ENCODE measurements at places on chromosomes 4 and X.

- no peak for DNase-seq
Measured at GRCh38 chr4:184805462-184806228, 20.1 kb downstream of the ACSL1 start.

DNA sequence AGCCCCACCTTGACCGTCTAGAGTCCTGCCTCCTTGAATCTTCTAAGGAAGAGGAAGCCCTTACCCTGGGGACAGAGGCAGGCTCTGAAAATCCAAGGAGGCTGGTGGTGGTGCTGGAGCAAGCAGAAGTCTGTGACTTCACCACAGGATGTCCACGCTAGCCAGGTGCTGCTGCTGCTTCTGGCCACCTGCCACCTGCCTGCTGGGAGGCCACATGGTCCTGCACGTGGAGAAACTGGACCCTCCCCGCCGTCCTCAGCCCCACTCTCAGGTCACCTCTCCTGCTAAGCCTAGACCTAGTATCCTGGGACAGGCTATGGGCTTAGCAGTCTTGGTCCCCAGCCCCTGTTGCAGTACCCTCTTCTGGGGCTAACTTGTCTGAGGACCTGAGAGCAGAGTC lies 15.8 kb downstream of the TMEM31 start:
- DNase-seq = no peak

DNA sequence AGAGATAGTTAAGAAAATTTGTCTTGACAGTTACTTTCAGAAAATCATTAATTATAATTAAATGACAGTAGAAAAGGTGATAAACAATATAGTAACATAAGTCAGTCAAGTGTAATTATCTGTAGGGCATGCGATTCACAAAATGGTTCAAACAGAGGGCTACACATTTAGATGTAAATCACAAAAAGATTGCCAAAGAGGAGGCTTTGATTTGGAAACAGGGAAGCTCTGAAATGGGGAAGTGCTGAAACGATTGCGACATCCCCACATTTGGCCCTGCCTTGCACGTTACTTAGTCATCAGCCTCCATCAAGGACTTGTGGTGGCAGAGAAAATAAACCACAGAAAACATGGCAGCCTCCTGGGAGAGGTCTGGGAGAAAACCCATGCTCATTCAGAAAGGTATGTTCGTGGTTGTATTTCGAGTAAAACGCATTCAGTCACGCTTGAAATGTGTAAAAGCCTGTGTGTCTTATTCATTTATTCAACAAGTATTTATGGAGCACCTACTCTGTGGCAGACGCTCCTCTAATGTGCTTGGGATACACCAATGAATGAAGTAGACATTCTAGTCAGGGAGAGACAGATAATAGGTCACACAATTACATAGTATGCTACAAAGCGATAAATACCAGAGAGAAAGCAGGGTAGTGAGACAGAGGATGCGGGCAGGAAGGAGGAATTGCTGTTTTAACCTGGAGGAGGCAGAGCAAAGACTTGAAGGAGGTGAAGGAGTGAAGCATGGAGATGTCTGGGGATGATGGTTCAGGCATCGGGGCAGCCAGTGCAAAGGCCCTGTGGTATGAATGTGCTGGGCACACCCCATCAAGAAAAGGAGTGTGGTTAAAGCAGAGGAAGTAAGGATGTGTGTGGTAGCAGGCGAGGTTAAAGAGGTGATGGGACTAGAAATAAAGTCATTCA lies 7.8 kb downstream of the RBM47 start:
- DNase-seq = no peak

DNA sequence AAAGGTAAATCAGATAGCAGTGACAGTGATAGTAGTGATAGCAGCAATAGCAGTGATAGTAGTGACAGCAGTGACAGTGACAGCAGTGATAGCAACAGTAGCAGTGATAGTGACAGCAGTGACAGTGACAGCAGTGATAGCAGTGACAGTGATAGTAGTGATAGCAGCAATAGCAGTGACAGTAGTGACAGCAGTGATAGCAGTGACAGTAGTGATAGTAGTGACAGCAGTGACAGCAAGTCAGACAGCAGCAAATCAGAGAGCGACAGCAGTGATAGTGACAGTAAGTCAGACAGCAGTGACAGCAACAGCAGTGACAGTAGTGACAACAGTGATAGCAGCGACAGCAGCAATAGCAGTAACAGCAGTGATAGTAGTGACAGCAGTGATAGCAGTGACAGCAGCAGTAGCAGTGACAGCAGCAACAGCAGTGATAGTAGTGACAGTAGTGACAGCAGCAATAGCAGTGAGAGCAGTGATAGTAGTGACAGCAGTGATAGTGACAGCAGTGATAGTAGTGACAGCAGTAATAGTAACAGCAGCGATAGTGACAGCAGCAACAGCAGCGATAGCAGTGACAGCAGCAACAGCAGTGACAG lies 6.1 kb downstream of the DSPP start:
- no peak for DNase-seq

DNA sequence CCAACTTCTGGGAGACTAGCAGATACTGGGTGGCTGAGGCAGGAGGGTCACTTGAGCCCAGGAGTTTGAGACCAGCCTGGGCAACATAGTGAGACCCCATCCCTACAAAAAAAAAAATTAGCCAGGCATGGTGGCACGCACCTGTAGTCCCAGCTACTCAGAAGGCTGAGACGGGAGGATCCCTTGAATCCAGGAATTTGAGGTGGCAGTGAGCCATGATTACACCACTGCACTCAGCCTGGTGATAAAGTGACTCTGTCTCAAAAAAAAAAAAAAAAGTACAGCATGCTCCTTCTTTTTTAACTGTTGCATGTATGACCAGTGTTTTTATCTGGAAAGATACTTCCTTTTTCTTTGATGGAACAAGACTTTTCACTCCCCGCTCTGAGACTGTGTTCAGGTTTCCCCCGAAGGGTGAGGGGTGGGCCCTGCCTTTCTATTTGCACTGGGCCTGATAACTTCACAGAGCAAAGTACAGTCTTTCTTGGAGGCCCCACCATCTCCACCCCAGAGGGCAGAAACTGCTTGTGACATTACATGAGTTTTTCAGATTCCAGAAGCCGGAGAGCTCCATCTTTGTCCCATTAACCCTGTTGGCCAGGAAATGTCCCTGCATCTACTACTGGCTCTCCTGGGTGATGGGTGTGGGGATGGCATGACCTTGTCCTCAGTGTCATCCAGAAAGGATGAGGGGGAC lies 35.2 kb downstream of the NYX start:
- no peak for DNase-seq

DNA sequence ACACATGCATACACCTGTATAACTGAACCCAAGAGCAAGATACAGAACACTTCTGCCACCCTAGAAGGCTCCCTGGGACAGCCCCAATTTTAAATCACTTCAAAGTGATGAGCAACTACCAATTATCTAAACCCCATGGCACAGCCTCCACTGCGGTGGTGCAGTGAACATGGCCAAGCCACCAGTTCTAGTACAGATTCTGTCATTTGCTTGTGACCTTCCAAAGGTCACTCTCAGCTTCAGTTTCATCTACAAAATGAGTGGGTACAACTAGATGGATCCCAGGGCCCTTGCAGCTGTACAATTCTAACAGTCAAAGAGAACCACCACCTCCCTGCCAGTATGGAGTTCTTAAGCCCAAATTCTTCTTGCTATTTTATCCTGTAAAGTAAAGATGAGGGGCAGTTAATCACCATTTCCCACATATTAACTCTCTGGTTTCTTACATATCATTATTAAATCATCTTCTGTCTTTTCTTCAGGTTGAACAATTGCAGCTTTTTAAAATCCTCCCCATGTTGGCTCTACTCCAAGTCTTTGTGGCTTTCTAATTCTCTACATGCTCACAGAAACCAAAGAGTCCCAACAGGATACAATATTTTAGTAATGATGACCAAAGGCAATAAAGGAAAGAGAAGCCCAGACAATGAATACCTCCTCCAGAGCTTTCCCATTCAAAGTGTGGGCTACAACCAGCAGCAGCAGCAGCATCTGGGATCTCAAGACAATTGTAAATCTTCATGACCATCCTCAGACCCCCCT lies 39.0 kb upstream of the GPM6B start:
- no peak for DNase-seq

- peak; percentile 3 for DNase-seq
Measured at GRCh38 chrX:40646489-40647306, 663 bp downstream of the CXorf38 start.

DNA sequence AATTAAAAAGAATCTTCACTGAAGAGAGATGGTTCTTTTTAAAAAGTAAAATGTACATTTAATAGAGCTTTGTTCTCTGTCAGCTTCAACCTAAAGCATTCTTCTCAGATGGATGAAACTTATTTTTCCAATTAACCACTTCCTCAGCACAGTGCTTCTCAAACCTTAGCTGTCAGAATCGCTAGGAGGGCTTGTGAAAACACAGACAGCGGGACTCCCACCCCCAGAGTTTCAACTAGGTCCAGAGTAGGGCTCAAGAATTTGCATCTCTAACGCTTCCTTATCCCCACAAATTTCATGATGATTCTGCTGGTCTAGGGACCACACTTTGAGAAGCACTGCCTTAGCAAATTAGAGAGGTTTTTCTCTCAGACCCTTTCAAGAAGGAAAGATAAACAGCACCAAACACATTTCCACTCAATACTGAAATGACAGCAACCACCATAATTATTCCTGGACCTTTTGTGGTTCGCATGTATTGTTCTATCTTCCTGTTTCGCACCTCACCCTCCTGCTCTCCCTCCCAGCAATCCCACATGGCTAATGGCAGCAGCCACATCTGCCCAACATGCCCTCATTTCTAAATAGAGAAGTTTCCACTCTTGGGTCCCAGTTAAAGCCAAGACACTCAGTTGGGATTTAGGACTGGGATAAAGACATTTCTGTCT lies 73.2 kb downstream of the ZNF827 start:
- no peak for DNase-seq

GRCh38 chr4:114519368-114519767 lies 79.2 kb upstream of the UGT8 start:
- no peak for DNase-seq

GRCh38 chr4:52010986-52011385 lies 9.2 kb downstream of the LRRC66 start:
- no peak for DNase-seq

DNA sequence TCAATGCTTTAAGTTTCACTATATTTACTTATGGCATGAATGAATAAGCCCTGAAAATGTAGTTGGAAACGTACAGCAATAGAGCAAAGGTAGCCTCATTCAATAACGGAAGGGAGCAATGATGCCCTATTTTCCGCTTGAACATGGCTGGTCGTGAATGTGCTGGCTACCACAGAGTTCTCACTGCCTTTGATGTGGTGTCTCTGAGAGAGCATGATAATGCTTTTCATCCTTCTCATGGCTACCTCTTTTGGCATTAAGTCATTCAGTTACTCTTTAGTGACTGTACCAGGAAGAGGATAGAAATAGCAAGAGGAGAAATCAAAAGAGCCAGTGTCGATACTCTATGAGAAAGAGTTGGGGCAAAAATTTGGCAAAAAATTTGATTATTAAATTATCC lies 308.0 kb downstream of the PPP3CA start:
- DNase-seq = no peak

DNA sequence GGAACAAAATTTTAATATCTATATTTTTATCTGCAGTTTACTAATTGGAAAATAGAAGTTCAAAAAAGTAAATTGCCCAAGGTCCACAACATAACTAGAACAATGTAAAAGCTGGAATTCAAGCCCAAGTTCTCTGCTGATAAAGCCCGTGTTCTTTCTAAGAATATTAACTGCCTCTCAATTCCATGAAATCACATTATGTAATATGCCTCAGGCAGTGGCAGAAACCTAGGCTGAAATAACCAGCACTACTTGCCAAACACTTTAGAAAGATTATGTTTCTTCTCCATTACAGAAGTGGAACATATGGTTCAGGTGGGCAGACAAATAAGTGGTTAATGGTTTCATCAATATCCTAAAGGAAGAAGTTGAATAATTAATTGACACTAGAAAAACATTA lies 56.7 kb upstream of the ADGRL3 start:
- DNase-seq = no peak

- DNase-seq = no peak
Measured at GRCh38 chrX:44025555-44025954, 52.4 kb upstream of the NDP start.

- DNase-seq = no peak
Measured at GRCh38 chr4:144627663-144628076, 18.3 kb upstream of the HHIP start.

GRCh38 chrX:47133493-47133892 lies 11.0 kb downstream of the NDUFB11 start:
- DNase-seq = no peak

- no peak for DNase-seq
Measured at GRCh38 chr4:16217300-16218051, 8.8 kb downstream of the TAPT1 start.

- DNase-seq = no peak
Measured at GRCh38 chr4:120855307-120856001, 67.1 kb downstream of the PRDM5 start.

- no peak for DNase-seq
Measured at GRCh38 chr4:145283909-145284308, 103.5 kb upstream of the OTUD4 start.

- no peak for DNase-seq
Measured at GRCh38 chr4:2834001-2834921, 9.4 kb upstream of the ADD1 start.

GRCh38 chrX:39728025-39728424 lies 369.7 kb downstream of the BCOR start:
- no peak for DNase-seq

DNA sequence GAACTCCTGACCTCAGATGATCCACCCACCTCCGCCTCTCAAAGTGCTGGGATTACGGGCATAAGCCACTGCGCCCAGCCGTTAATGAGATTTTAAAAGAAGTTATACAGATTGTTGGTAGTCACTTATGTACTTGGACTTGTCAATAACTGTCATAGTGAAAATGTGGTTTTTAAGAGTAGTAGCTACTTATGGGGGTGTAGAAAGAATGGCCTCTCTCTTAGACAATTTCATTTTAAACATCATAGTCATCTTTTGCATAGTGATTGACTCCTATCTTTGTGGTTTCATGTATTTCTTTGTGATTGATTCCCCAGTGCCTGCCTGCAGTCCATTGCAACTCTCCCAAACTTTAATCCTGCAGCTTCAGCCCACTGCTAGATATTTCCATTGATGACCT lies 17.4 kb downstream of the FAM199X start:
- no peak for DNase-seq

DNA sequence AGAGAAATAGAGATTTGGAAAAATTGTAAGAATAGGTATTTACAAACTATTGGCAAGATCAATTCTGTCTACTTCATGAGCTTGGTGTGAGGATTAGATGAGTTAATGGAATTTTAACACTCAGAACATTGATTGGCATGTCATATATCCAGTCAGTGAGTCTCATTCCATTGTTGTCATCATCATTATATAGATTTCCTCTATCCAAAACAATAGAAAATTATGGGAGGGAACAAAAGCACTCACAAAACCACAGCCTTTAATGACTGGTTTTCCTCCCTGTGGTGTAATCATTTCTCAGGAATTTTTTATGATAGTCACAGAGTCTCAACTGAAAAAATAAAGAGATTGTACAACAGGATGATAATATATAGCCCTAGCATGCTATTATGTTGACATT lies 21.1 kb downstream of the KLHL5 start:
- DNase-seq = no peak

GRCh38 chr4:47482326-47482725 lies 2.7 kb upstream of the ATP10D start:
- DNase-seq = no peak

All from stimulated activated CD8-positive, alpha-beta memory T cell treated with anti-CD3 and anti-CD28 coated beads, Interleukin-15, amount 100 ng/mL, for 24 hours (primary cell).